ENCODE measurements at places on chromosomes 3 and 15.

DNA sequence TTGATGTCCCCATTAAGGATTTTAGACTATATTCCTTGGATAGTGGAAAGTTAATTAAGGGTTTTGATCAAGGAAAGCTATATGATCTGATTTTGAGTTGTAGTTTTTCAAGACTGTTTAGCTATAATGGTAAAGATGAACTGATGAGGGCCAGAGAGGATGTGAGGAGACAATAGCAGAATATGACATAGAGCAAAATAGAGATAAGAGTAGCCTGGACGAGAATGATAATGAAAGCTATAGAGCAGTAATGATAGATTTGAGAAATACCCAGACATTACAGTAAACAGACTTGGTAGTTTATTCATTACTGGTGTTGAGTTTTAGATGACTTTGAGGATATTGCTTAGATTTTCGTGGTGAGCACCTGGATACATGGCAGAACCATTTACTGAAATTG lies 3.8 kb downstream of the SUCNR1 start:
- DNase-seq = no peak

DNA sequence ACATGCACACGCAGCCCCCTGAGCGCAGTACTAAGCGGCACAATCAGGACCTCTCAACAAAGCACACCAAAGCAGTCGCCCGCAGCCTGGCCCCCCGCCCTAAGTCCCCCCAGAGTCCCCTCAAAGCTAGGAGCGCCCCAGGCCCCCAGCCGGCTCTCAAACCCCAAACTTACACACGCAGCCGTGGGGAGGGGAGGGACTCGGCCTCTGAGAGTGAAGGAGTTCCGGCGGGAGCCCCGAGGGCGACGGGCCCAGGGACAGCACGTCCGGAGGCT lies 5.5 kb downstream of the GATA2 start:
- DNase-seq = no peak

DNA sequence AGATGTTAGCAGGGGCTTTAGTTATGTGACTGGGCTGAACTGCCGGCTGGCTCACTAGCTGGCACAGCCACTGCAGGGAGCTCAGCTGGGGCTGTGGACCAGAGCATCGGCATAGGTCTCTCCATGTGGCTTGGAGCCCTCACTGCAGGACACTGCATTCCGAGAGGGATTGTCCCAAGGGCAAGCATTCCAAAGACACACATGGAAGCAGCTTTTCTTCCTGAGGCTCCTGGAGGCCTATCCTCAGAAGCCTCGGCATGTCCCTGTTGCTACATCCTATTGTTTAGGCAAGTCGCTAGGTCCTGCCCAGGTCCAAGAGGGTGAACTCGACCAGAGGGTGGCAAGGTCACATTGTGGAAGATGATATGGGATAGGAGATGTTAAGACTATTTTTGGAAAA lies 209.8 kb downstream of the PLCL2 start:
- no peak for DNase-seq

GRCh38 chr3:45894015-45894414 lies 7.7 kb downstream of the CCR9 start:
- no peak for DNase-seq

DNA sequence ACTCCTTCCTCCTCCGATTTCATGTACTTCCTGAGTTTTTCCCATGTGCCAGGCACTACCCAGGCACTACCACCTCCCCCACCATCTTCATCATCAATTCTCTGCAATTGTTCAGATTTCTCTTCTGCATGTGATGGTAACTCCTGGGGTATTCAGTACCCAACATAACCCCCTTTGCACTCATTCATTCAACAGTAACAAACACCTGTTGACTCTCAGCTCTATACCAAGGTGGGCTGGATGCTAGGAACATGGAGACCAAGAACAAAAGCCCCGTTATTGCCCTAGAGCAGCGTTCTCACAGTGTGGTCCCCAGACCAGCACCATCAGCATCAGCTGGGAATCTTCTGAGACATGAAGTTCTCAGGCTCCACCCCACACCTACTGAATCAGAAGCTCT lies 113.0 kb upstream of the CHD2 start:
- DNase-seq = no peak

GRCh38 chr3:37174532-37175126 lies at the start of gene LRRFIP2:
Gene LRRFIP2 (minus strand): TSS chr3:37174582. CDS start chr3:37148983, 25,599 bp downstream.
- DNase-seq = peak; percentile 81

DNA sequence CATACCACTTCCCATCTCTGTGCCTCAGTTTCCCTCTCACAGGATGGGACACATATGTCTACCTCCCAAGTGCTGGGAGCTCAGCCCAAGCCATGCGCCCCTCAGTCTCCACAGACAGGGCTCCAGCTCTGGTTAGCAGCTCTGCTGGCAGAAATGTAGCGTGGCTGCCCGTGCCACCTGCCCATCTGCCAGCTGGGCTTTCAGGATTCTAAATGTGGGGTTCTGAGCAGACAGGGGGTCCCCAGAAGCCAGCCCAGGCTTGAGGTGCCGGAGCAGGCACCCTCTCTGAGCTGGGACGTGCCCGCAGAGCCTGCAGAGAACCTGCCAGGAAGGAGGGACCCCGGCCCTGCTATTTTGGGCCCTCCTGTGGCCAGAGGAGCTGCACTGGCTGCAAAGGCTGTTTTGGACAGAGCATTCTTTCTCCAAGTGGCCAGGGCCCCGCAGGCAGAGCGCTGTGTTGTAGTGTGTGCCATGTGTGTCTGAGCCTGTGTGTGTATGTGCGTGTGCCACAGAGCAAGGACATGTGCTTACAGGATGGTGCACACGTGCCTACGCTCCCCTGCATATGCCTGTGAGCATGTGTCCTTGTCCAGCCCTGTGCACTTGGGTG lies 31.7 kb downstream of the PSTPIP1 start:
- DNase-seq = no peak

- no peak for DNase-seq
Observed at GRCh38 chr15:43483297-43484128, 9.4 kb downstream of the TP53BP1 start.

GRCh38 chr3:24426896-24427295 lies 67.8 kb downstream of the THRB start:
- no peak for DNase-seq

DNA sequence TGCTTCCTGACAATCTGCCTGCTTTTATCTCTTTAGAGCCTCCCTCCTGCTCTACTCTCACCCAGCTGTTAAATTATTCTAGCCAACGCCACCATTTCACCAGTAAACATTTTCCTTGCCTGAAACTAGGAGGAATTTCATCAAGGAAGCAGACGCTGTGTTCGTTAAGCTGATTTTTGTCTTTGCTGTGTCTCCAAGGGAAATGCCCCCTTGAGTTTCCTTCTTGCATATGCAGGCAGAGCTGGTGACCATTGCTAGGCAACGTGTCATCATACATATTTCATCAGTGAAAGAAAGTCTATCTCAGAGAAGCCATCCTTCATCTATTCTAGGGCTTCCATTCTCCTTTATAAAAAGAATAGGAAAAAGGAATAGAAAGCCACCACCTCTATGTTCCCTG lies 87.0 kb upstream of the ST8SIA2 start:
- no peak for DNase-seq

GRCh38 chr15:43187544-43188155 lies 2.4 kb downstream of the CCNDBP1 start:
- DNase-seq = peak; percentile 47

DNA sequence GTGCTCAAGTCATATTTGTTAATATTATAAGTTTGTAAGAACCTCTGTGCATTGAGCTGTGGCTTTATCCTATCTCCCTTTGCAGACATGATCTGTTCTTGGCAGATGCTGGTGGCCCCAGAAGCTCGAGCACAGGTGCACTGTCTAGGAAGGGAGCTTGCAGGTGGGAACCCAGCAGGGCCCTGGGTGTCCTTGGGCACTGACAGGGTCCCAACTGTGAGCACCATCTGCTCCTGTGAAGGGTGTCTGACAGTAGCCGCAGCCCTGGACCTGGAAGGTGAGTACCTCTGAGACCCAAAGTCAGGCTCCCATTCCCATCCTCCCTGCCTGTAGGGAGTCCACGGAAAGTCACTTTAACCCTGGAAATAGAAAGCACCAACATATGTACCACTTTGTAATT lies 2.4 kb upstream of the REC114 start:
- DNase-seq = no peak

DNA sequence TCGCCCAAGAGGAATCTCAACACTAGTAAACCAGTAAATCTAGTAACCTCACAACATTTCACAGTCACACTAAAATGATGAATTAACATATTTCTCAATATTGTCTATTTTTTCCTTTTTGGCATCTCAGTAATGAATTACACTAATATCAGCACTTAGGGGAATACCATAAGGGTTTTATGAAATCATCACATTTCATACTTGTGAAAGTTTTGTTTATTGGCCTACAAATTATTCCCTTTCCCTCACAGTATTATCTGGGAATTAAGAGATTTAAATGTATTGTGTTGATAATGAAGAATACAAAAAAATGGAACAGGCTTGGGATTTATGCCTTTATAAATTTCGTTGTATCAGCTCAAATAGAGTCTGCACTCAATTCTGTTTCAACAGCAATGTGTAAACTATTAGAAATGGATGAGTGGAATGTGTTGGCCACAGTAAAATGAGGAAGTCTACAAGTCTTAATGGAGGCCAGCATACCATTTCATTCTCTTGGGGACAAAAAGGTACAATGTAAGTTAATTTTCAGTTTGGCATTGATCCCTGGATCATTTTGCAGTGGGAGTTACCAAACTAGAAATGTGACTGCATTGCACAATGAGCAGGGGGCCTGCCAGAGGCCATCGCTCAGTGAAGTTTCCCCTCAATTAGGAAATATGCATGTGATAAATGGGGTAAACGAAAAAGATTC lies 195.4 kb downstream of the FMN1 start:
- no peak for DNase-seq

DNA sequence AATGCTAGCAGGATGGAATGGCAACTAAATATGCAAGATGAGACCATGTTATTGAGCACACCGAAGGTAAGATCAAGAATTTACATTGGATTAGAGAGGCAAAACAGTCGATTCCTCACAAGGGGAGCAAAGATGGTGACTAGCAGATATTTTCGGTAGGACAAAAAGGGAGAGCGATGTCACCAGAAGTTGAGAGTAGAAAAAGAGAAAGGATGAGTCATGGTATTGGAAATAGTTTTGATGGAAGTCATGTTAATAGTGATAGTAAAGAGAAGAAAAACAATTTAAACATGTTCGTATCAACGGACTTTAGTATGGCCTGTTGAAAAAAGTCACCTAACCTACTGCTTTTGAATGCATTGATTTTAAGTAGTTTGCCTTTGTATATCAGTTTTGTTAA lies 55.0 kb downstream of the UBE2E2 start:
- no peak for DNase-seq

DNA sequence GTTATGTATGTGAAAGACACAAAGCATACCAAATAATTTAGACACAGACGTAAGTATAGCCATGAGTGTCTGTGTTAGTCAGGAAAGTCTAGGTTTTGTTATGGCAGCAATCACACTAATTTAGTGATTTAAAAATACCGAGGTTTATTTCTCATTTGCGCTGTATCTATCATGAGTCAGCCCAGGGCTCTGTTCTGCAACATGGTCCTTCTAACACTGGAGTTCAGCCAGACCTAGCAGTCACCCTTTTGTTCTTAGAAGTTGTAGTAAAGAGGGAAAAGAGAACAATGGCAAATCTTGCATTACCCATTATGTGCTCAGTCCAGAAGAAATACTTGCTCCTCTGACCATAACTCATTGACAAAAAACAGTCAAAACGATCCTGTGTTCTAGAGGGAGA lies 311.5 kb downstream of the NLGN1 start:
- no peak for DNase-seq

- no peak for DNase-seq
Observed at GRCh38 chr3:111899966-111900365, 40.9 kb downstream of the PHLDB2 start.

DNA sequence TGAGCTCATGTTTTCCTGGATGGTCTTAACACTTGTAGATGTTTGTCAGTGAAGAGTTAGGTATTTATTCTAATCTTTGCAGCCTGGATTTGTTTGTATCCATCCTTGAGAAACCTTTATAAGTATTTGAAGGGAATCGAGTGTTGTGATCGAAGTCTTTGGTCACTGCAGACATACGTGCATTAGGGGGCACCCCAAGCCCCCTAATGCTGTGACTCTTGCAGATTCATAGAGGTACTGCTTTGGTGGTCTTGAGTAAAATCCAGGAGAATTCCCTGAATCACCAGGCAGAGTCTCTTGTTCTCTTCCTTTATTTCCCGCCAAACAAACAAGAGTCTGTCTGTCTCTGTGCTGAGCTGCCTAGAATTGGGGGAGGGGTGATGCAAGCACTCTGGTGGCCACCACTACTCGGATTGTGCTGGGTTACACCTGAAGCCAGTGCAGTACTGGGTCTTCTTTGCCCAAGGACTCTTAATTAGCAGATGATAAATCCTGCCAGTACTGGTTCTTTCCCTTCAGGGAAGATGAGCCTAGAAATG lies 170.5 kb upstream of the POU1F1 start:
- DNase-seq = no peak

GRCh38 chr3:28891485-28891884 lies 389.4 kb upstream of the RBMS3 start:
- DNase-seq = no peak

GRCh38 chr3:152402695-152403451 lies 134.1 kb downstream of the MBNL1 start:
- DNase-seq = peak; percentile 27

GRCh38 chr15:79436037-79436780 lies 4.1 kb downstream of the MINAR1 start:
- DNase-seq = no peak

DNA sequence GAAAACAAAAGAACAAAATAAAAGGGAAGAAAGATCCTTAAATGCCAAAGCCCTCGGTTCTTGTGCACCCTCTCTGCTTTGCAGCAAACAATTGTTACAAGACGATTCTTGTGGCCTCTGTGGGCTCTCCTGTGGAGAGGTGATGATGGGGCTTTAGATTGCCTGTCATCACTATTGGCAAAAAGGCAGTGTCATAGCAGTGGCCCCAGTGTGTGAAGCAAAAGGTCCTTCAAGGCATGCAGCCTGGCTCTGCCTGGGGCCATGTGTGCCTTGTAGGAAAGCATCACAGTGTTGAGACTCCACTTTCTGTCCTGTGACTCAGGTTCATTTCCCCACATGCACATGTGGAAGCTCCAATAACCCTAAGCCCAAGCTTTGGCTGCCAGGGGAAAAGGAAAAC lies 43.7 kb downstream of the POC1A start:
- DNase-seq = no peak

- DNase-seq = no peak
Observed at GRCh38 chr3:142595141-142595540, 1.1 kb upstream of the PLS1 start.

DNA sequence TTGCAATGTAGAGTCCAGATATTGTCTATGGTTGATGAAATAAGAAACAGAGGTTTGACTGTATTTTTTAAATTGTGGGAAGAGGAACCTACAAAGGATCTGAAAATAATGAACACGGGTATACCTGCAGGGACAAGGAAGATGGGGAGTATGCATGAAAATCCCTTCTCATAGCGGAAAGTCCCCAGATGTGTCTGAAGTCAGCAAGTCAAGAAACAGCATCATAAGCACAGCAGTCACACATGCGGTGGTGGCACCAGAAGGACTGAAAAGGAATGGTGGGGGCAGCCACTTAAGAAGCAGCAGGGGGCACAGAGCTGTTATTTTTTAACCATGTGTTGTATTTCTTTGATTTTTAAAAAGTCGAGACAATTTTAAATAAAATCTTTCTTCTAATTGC lies 4.7 kb downstream of the MRPS11 start:
- DNase-seq = peak; percentile 26

- DNase-seq = no peak
Observed at GRCh38 chr3:195076981-195077610, 193.9 kb downstream of the XXYLT1 start.

- no peak for DNase-seq
Observed at GRCh38 chr3:99716463-99716995, 78.1 kb downstream of the COL8A1 start.

- DNase-seq = peak; percentile 15
Observed at GRCh38 chr15:59244337-59244736, 37.7 kb downstream of the LDHAL6B start.
